ENCODE measurements at places on chromosomes 2 and 18. TPM values are rescaled to one million over a fixed set of nuclear protein-coding genes. Genes with fewer than 3 reads are reported as not detected.

Gene LPIN1
- total RNA-seq, result 53.6 TPM

Gene CNDP1
- not detected for total RNA-seq

Gene IL37
- not detected for total RNA-seq

Gene SERPINB3
- total RNA-seq, result 0.07 TPM

Gene PCARE
- not detected for total RNA-seq

Gene TUBA3D
- total RNA-seq, result not detected

Gene RTKN
- total RNA-seq, result 16.3 TPM

Gene MBD1
- 56.7 TPM for total RNA-seq

Gene IL1B
- 11.9 TPM for total RNA-seq

Gene PRKAG3
- total RNA-seq, result 0.52 TPM

Gene NDUFAF7
- total RNA-seq, result 15.9 TPM

Gene CHRNA1
- 0.10 TPM for total RNA-seq

Gene THSD7B
- 1.4 TPM for total RNA-seq

Gene AMER3
- not detected for total RNA-seq

Data from smooth muscle cell of the pulmonary artery (primary cell).